ENCODE measurements at places on chromosomes 3 and 15.

DNA sequence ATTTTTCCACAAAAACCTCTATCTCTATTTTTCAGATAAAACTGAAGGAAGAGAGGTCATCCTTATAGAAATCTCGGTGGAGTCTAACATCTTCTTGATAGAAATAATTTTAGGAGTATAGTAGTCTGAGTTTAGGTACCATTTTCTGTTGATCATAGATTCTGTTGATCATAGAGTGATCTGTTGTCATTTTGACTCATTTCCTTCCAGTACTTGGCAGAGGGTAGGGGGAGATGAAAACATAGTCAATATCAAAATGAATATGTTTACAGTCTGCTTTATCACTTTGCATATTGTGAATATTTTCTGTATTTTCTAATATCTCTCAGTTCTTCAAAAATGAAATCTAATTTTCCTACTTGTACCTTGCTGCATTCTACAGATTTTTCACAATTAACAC lies 353.4 kb downstream of the FEZF2 start:
- no peak for DNase-seq

DNA sequence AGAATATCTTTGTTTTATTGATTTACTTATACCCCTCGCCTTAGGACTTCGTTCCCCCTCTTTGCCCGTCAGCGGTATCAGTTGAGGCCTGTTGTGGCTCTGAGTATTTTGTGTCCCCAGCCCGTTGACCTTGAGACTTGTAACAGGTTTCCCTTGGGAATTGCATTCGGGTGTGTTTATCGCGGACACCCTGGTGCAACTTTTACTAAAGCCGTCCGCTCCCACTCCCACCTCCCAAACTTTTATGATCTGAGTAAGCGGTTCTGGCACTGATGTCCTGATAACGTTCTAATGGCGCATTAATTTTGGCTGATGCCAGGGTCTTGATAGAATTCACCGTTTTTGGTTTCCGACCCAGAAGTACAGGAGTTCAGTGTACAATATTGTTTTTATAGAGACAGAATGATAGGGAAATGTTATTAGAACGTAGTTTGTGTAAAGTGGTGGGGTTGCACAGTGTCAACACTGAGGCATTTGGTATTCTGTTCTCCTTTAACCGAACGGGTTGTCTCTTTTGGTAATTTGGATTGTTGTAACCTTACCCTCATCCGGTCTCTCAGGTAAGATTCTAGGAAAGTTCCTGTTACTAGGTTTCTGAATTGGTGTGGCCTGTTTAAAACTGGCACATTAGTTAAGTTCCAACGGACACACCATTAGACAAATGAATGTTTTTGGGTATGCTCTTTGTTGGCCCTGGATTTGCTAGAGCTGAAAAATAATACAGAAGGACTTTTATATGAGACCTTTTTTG lies 47.8 kb downstream of the OIP5 start:
- DNase-seq = no peak

- DNase-seq = no peak
These were observed 90.2 kb upstream of the TGFBR2 start for GRCh38 chr3:30516238-30516637.

DNA sequence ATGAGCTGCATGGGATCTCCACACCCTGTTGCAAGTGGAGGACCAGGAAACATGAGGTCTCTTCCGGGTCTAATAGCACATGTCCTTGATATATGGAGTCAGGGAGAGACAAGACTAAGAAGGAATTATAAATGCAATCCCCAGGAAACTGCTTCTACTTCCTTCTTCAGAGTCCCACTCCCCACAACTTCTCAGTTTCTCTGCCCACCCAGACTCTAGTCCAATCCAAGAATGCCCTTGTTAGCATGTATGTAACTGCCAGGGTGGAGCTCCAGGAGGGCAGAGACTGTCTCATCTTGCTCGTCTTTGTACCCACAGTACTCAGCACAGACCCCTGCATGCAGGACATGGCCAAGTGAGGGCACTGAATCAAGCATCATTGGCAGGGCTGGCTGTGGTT lies 8.3 kb downstream of the DAPK2 start:
- DNase-seq = no peak

DNA sequence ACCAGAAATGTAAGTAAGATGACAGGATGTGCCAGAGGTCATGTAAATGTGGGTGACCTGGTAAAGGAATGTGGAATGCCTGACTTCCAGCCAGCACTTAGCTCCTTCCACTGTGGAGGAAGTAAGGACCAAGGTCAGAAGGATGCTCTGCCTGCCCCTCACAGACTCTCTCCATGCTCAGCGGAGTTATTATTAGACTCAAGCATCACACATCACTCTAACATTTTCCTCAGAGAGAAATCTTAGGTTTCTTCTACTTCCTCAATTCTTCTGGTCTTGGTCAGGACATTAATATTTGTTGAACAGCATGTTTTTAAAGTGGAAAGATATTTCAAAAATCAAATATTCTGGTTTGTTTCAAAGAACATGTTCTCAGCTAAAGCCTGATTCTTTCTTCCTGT lies 231.4 kb upstream of the WNT5A start:
- no peak for DNase-seq

Measured in CD4-positive, alpha-beta T cell treated with Interleukin-15 for 1 hour (primary cell).